ENCODE measurements at places on chromosomes 5 and 9. TPM values are rescaled to one million over a fixed set of nuclear protein-coding genes. Genes with fewer than 3 reads are reported as not detected.

The SPATA6L gene
- 22.5 TPM for total RNA-seq

The TAF11L11 gene
- total RNA-seq, result not detected

The CCIN gene
- not detected for total RNA-seq

DNA sequence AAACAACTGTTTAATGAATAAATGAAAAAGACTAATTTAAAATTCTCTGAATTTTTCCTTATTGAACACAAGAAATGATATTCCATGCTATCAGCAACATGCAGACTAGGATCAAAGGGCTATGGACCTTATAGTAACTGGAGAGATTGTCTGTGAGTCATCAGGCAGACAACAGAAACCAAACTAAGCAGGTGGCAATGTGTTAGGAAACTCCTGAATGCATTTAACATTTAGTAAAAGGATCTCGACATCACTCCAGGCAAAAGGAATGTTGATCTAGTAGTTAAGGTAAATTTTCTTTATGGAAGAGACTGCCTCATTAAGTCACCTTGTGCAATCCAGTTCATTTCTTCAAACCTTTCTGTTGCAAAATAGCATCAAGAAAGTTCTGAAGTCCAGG lies 58.4 kb downstream of the ARL15 start:
- no peak for DNase-seq

DNA sequence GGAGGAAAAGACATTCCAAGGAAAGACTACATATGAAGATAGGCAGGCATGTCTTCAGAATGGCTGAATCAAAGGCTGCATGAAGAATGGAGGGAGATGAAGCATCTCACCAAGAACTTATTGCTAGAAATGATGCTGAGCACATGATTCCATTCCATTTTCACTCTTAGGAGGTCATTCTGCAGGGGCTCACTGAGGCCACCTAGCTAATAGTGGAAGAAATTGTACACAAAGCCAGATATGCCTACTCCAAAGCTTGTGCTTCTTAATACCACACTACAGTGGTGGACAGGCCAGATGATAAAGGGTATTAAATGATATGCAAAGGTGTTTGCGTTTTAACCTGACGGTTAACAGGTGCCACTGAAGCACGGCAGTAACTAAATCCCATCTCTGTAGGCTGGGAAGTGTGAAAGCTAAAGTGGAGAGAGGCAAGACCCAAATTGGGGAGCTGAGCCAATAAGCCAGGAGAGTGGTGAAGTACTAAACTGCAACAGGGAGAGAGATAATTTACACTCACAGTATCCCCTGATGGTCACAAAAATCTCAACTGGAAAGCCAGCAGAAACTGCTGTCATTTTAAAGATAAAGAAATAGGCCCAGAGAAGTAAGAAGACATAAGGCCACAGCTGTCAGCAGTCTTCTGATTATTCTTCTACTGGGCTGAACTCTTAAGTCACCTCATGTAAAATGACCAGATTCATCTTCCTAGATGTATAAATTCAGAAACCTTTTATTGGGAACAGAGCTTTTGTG lies 14.6 kb downstream of the NDUFA8 start:
- DNase-seq, result no peak

- no peak for DNase-seq
These were observed 81.3 kb upstream of the TMEM171 start for GRCh38 chr5:73039082-73039481.

- DNase-seq, result no peak
These were observed 37.4 kb upstream of the SRP19 start for GRCh38 chr5:112823656-112824055.

GRCh38 chr5:173278641-173279040 lies 43.6 kb upstream of the NKX2-5 start:
- no peak for DNase-seq

GRCh38 chr5:120152472-120152871 lies 311.6 kb upstream of the PRR16 start:
- DNase-seq, result no peak

DNA sequence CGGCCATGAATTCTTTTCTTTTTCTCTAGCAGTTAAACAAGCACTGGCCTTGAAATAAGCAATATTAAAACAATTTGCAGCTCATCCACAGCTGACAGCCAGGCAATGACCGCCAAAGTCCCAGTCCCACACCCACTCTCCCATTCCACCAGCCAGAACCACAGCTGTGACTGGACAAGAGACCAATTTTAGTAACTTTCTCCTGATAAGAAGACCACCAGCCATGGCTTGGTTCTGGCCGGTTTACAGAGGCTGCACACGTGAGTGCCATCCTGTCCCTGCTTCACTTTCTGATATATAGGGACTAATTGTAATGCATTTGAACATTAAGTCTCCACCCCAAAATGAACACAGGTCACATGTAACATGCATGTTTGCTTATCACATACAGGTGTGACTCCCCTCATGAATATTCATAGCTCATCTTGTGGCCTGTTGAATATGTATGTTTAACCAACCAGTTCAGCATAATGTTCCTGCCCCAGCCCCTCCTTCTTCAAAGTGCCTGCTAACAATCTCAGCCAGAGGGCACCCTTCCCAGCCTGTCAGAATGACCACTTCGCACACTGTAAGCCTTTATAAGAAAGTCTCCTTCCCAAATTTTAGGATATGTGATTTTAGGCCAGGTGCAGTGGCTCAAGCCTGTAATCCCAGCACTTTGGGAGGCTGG lies 23.9 kb upstream of the FANCC start:
- DNase-seq, result no peak

DNA sequence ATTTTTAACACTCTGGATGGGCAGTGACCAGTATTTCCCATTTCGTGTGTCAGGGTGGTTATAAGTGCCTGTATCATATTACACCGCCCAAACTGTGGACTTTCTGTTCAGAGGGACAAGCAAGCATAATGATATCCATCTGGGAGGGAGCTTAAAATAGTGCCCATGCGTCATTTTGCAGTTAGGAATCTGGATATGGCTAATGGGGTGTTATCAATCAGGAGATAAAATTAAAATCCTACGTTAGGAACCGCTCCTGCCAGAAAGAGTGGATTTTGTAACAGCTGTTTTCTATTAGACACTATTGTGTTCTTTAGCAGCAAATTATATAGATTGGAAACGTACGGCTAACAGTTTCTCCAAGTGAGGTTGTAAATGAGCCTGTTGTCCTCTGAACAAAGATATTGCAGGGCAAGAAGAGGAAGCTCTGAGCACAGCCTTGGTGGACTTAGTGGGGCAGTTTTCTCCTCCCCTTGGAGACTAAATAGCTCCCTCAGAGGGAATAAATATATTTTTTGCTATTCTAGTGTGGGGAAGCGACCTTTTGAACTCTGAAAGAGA lies 160.4 kb downstream of the SPATA31D1 start:
- DNase-seq, result no peak

DNA sequence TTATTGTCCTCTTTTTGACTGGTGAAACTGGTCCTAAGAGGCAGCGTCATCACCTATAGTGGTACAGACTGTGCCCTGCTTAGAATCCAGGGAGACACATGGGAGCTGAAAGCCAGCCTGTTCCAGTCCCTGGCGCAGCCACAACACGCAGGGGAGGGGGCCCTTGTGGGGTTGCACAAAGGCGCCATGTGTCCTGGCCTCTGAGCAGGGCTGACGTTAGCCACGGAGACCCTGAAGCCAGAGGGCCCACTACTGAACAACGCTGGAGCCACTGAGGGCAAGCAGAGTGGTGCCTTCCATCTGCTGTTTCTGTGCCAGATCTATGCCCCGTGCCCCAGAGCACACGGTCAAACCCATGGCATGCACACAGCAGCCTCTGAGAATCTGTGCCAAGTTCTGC lies 147.3 kb downstream of the ACTL7B start:
- DNase-seq, result no peak

- no peak for DNase-seq
These were observed 433.8 kb upstream of the CDH9 start for GRCh38 chr5:27472000-27472763.

- DNase-seq, result no peak
These were observed 121.8 kb downstream of the CAVIN4 start for GRCh38 chr9:100699668-100700067.

GRCh38 chr9:120230227-120230626 lies 349.7 kb downstream of the CDK5RAP2 start:
- no peak for DNase-seq

DNA sequence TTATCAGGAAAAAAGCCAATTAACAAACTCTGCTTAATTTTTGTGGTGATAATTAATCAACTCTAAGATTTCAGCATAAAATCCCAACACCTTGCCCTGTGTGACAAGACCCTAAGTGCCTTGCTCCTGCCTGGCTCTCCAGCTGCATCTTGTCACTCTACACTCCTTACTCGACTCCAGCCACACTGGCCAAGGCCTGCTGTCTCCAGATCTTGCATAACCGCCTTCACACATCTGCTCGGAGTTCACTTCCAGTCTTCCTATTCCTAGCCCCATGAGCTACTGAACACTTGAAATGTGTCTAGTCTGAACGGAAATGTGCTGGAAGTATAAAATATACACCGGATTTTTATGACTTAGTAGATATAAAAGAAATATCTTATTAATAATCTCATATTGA lies 259.6 kb downstream of the EPB41L4A start:
- DNase-seq, result no peak

DNA sequence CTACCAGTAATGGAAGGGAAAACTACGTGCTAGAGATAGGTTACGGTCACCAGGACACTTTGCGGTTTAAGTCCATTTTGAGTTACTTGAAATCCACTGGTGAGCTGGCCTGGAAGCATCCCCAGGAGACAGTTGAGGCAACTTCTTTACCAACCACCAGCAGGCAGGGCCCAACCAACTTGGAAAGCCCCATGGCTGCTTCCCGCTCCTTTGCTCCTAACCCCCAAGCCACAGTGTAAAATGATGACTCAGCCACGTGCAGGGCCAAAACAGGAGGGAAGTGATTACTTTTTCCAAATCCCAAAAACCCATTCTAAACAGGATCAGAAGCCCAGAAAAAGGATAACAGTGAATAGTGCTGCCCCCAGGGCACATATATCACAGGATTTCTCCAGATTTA lies 87.4 kb downstream of the PAX5 start:
- DNase-seq, result no peak

- no peak for DNase-seq
These were observed 170.0 kb downstream of the AUH start for GRCh38 chr9:91191411-91192380.

DNA sequence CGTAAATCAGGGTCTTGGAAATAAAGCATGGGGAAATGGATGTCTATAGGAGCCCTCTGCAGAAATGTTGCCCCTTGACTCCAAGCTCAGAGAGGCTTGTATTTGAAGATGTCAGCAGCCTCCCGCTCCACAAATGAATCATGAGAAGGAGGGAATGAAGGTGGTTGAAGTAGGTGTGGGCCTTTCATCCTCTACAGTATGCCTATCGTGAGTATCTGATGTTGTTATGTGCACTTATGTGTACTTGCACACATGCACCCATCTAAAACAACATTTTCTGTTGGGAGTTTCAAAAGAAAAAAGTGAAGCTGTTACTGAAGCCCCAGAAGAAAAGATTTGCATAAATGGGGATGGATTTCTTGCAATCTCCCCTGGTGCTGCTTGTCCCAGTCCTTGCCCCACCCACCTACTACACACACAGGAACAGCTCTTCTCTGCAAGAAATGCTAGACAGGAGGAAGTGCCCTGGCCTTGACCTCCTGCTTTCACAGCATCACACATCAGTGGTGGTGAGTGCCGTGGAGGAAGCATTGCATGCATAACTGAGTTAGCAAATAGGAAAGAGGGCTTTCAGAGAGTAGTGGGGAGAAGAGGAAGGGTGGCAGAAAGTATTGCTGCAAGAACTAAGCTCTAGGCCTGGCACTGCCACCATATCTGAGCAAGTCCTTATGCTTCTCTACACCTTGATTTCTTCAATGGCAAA lies 156.1 kb downstream of the SNX18 start:
- DNase-seq, result no peak

DNA sequence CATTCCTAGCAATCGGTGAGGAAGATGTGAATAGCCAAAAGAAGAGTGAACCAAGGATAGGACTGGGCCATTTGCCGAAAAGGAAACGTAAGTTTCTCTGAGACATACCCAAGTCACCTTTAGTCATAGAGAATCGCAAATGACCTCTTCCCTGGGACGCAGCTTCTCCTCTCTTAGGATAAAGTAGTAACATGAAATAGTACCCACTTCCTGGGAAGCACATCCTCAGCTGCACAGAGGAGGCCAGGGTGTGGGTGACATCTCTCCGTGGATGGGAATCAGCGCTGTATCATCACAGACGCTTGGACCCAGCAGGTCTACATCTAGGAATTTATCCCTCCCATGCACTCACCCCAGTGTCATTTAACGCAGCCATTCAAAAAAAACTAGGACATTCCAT lies 120.9 kb upstream of the PHYKPL start:
- DNase-seq, result no peak

GRCh38 chr5:665956-666711 lies 27.0 kb downstream of the TPPP start:
- no peak for DNase-seq

All from breast epithelium (tissue), 4 donors.